RCC 7860 (cell line): ENCODE measurements at places on chromosomes 4 and X.

GRCh38 chr4:66482186-66482585 is 811.9 kb upstream of the EPHA5 start:
- DNase-seq = no peak

GRCh38 chrX:21986596-21986995 is 45.5 kb upstream of the PHEX start:
- no peak for DNase-seq

GRCh38 chr4:125572601-125573000 is 257.8 kb downstream of the FAT4 start:
- no peak for DNase-seq

DNA sequence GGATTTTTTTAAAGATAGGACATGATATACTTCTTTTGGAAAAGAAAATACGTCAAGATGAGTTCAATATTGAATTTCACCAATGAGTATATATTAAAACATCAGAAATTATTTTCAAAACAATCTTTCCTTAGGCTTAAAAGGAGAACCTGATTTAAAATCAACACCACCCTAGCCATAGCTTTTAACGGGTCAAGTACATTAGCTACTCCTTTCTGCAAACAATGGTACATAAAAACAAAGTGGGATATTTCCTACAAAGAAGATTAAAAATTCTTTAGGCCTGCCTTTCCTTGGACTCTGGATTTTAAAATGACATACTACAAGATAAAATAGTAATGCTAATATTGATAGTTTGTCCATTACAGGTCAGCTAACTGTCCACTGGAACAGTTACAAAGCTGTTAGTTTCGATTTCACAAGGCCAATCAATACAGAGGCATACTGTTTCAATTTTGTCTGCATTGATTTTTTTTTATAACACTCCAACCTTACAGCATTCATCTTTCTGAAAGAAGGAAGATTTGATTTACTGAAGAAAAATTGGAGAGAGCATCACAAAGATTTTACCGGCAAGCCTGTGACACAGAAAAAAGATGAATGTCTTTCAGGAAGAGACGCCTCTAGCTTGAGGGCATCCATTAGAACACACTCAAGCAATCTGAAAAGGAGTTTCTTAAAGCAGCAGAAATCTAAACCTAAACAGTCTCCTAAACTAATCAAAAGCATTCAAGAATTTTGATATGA is 97.2 kb downstream of the MAB21L2 start:
- no peak for DNase-seq

- DNase-seq = no peak
These were observed 161.1 kb upstream of the TLL1 start for GRCh38 chr4:165711912-165712311.

GRCh38 chr4:128337863-128338262 is 50.2 kb upstream of the PGRMC2 start:
- DNase-seq = no peak

DNA sequence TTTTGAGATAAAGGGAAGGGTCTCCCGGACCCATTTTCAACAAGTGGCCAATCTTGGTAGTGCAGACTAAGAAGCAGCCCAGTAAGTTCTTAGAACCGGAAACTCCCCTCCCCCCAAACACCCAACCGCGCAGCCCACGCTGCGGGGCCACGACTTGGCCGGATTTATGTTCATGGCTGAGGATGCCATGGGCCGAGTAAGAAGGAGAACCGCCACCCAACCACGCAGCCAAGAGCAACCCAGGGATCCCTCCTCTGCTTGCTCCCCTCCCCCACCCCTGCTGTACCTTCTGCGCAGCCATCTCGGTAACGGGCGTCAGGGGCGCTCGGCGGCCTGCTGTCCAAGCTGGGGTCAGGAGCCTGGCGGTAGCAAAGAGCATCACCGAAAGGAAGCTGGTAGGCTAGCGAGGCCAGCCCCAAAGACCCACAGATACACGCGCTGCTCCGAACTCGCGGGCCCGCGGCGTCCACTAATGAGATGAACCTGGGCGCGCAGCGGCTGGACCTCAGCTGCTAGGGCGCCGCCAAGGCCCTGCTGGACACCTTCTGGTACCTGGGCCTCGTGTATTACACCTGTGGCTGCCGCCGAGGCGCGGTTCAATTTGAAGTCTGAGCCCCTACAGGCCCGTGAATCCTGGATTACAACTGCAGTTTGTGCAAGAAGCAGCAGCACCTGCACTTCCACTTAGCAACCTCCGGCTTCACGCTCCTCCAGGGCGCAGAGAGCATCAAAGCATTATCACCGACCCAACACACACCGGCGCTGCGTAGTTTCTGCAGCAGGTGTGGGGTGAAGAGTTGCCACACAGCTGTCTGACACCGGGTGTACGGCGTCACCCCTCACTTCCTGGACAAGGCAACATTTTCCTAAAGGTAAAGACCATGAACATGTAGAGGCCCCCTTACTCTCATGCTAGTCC is 63.4 kb downstream of the NUDT10 start:
- DNase-seq = no peak

DNA sequence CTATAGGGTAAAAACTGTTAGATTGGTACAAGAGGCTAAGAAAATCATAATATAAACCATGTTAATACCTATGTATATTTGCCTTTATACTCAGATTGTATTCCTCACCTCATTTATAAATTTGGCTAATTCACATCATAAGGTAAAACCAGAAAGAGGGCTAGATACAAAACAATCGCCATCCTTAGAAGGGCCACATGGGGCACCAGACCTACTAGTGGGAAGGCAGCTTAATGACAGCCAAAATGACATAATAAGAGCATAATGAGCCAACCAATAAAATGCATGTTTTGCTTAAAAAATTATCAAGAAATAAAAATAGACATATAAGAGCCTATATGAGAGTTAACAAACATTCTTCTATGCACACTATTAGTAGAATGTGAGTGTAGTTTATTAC is 107.3 kb upstream of the PRDX4 start:
- DNase-seq = no peak

GRCh38 chrX:119181491-119181890 is 53.9 kb upstream of the KIAA1210 start:
- no peak for DNase-seq

- DNase-seq = peak; percentile 84
These were observed 28.7 kb upstream of the STOX2 start for GRCh38 chr4:183876268-183876934.

- DNase-seq = no peak
These were observed 46.6 kb upstream of the CLNK start for GRCh38 chr4:10731162-10731561.

GRCh38 chrX:70168238-70169188 is 8.8 kb upstream of the DGAT2L6 start:
- peak; percentile 75 for DNase-seq
